ENCODE measurements at places on chromosomes 12 and 14. TPM values are rescaled to one million over a fixed set of nuclear protein-coding genes. Genes with fewer than 3 reads are reported as not detected.

The ERG28 gene
- total RNA-seq = 24.0 TPM

The ISM2 gene
- not detected for total RNA-seq

The LUM gene
- total RNA-seq = not detected

The SEC23A gene
- total RNA-seq = 47.5 TPM

The TSPAN11 gene
- total RNA-seq = not detected

The TPPP2 gene
- total RNA-seq = not detected

The IRF2BPL gene
- 23.7 TPM for total RNA-seq

The LRRC74A gene
- total RNA-seq = not detected

The ARHGDIB gene
- 762 TPM for total RNA-seq

The CLEC4C gene
- total RNA-seq = not detected

The NFE2 gene
- not detected for total RNA-seq

The TESPA1 gene
- total RNA-seq = 24.1 TPM

The KITLG gene
- total RNA-seq = not detected

The KRT82 gene
- total RNA-seq = not detected

The FKBP3 gene
- total RNA-seq = 44.3 TPM

The TMEM260 gene
- 19.5 TPM for total RNA-seq

The ABCB9 gene
- 7.9 TPM for total RNA-seq

The GALNT9 gene
- total RNA-seq = not detected

The HDAC7 gene
- total RNA-seq = 131 TPM

The ARHGEF40 gene
- total RNA-seq = 2.0 TPM

The PPP1R1A gene
- not detected for total RNA-seq

The ATP2A2 gene
- total RNA-seq = 166 TPM

The TECPR2 gene
- 12.7 TPM for total RNA-seq
